ENCODE measurements at places on chromosomes 1 and 21. TPM values are rescaled to one million over a fixed set of nuclear protein-coding genes. Genes with fewer than 3 reads are reported as not detected.
A peak's percentile ranks its signal among the peaks of the same experiment; 100 is the strongest.

Gene OLFML3
- total RNA-seq: 68.1 TPM

Gene DYNLT4
- not detected for total RNA-seq

Gene GJA8
- total RNA-seq: not detected

Gene RPS6KA1
- 2.6 TPM for total RNA-seq

Gene KMO
- total RNA-seq: not detected

Gene WNT2B
- 2.8 TPM for total RNA-seq

Gene RHBDL2
- total RNA-seq: 0.15 TPM

Gene IL20
- not detected for total RNA-seq

Gene SAMSN1
- total RNA-seq: not detected

Gene LYSMD1
- total RNA-seq: 6.3 TPM

Gene LMOD1
- 37.1 TPM for total RNA-seq

Gene C8A
- not detected for total RNA-seq

Gene NHLH1
- 0.09 TPM for total RNA-seq

- DNase-seq: no peak
Measured at GRCh38 chr1:212607206-212607912, 1.2 kb upstream of the ATF3 start.

- no peak for DNase-seq
Measured at GRCh38 chr1:41720861-41721410, 197.8 kb downstream of the HIVEP3 start.

DNA sequence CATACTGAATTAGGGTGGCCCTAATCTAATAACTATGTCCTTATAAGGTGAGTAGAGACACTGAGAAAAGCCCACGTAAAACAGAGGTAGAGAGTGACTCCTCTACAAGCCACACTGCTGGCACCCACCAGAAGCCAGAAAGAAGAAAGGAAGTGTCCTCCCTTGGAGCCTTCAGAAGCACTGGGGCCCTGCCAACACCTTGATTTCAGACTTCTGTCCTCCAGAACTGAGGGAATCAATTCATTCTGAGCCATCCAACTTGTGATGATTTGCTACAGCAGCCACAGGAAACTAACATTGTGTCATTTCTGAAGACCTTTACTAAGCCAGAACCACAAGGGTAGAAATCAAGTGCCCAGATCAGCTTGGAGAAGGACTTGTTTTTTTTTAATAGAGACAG, 15.0 kb downstream of the GNB1 start:
- DNase-seq: no peak

- peak; percentile 10 for DNase-seq
Measured at GRCh38 chr21:15051644-15052458, 12.9 kb downstream of the NRIP1 start.

GRCh38 chr1:186578325-186579016, 101.8 kb downstream of the PTGS2 start:
- DNase-seq: no peak

DNA sequence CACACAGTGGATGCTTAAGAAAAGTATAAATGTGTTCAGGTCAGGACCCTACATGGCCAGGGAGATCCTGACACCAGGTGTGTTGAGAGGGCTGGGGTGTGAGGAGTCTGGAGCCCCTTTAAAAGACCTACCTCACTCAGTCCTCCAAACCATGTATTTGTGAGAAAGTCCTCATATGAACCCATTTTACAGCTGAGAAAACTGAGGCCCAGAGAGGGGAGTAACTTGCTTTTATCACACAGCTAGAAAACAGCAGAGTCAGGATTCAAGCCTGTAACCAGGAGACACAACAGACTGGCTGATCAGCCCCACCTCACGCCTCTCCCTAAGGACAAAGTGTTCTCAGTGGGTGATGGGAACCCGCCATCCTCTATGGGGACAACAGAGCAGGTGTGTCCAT, 706.7 kb downstream of the PTPRU start:
- no peak for DNase-seq

DNA sequence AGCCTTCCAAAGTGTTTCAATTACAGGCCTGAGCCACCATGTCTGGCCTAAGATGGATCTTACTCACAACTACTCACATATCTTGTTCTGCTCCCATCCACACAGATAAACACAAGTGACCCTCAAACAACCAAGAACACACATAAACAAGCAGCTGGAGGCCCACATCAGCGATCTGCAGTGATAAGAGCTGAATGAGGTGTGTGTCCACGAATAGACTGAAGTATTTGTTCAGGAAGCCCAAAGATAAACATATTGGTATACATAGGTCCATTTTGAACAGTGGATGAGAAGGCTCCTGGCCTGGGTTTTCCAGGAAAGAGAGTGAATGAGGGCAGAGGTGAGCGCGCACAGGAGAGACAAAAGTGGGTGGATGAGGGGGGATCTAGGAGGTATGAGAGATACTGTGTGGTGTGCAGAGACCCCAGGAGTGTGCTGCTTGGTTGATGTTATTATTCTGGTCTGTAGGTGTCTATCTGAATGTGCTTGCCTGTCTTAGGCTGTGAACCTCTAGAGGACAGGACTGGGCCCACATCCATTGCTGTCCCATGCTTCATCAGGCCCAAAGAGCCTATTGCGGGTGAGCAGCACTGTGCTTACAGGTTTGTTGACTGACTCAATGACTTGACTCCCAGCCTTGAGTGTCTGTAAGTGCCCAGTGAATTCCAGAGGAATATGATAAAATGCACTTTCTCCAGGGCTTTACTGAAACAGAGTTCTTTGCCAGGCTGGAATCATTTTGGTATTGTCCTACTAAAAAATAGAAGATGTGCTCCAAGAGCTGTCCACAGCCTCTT, 79.9 kb upstream of the ATP1A1 start:
- DNase-seq: no peak

- no peak for DNase-seq
Measured at GRCh38 chr1:34083974-34084373, 81.1 kb downstream of the CSMD2 start.

DNA sequence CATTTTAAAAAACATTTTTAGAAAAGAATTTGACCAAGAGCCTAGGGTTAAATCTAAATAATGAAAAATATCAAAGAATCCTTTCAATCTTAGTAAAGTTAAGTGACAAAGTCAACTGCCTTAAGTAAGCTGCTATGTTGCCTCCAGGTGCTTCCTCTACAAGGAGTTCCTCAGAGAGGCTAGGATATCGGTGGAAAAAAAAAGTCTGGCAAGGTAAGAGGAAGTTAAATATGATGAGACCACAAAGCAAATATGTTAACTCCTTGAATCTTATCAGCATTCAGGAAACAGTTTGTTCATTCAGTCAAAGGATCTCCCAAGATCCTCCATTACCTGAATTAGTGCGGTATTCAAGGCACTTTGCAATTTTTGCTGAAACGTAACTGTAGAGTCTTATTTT, 563.5 kb downstream of the PTPRC start:
- DNase-seq: no peak

GRCh38 chr1:26081267-26082019, 14.0 kb upstream of the TRIM63 start:
- no peak for DNase-seq

GRCh38 chr1:12208271-12208670, 21.6 kb upstream of the VPS13D start:
- DNase-seq: no peak

DNA sequence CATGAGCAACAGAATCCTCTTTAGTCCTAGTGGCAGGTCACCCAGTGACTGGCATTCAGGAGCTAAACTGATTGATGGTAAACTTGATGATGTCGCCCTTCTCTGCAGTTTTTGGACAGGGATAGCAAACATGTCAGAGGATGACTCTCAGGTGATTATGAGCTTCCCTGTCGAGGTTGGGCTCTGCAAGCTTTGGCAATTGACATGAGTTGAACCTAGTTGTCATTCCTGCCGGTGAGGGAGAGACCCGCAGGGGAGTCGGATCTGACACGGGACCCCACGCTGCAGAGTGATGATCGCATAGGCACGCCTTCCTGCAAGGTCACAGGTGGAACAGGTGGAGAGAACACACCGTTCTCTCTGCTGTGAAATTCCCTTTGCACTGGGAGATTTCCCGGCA, 438.0 kb upstream of the VAMP3 start:
- no peak for DNase-seq

DNA sequence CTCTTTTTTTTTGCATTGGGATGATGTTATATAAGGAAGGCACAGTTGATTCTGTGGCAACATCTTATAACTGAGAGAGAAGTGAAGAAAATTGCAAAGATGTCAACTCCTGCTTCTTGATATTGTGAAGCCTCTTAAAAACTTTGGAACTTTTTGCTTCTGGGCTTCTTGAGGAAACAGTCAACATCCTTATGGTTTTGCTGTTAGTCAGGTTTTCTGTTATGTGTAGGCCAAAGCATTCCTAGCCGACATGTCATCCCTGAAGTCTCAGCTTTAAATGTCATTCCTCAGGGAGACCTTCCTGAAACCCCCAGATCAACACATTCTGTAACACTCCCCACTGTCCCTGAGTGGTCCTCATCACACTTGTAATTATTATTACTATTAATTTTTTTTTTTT, 12.6 kb downstream of the FALEC start:
- peak; percentile 72 for DNase-seq

- DNase-seq: no peak
Measured at GRCh38 chr1:184770181-184770979, 15.7 kb upstream of the EDEM3 start.

- peak; percentile 40 for DNase-seq
Measured at GRCh38 chr1:112722601-112723510, 7.7 kb upstream of the PPM1J start.

DNA sequence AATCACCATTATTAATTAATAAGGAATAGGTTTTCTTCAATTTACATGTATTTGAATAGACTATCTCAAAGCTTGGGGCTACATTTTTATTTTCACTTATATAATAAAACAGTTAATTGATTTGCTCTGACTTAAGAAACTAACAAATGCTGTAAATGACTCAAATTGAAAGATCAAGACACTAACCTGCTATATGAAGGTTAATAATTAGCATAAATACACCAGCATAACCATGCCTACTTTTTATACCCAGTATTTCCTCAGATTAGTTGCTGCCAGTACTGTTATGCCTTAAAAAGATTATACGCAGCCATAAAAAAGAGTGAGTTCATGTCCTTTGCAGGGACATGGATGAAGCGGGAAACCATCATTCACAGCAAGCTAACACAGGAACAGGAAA, 1545.1 kb downstream of the AMY1C start:
- DNase-seq: no peak

DNA sequence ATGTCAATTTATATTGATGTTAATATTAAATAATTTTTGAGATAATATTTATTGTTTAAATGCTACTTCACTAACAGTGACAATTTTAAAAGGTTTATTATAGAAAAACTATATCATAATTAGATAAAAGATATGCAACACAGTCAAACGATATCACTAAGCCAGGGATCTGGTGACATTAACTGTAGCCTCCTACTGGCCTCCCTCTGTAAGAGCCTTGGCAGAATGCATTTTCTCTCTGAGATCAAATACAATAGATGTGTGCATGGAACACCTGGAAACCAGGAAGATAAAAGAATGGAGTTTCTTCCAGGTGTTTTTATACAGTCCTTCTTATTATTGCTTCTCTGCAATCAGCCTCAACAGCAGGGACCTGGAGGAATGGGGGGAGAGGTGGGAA, 1762.1 kb downstream of the BRINP3 start:
- DNase-seq: no peak

DNA sequence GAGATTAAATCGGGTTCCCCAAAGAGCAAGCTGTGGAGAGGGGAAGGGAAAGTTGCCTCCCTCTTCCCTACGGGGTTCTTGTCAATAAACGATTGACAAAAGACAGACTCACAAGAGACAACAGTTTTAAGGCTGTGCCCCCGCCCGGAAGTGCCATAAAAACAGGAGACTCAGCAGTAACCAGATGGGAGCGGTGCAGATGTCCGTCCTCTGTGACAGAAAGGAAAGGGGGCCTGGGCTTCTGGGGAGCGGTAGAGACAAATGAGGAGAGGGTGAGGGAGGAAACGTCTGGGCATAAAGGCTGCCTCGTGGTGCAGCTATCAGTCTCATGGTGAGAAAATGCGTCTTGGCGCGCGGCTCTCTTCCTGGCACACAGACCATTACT, 5.9 kb downstream of the TP73 start:
- no peak for DNase-seq

DNA sequence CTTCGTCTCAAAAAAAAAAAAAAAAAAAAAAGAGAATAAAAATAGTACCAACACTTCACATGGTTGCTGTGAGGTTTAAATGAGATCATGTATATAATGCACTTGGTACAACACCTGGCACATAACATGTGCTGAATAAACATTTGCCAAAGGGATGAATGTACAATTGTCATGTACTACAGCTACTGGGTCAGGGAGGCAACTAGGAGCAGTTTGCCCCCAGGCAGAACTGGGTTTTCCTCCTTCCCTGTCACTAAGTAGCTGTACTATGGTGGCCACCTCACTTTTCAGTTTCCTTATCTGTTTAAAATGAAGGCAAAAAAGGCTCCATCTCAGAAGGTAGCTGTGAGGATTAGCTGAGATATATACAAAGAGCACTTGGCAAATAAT, 11.5 kb downstream of the AK2 start:
- no peak for DNase-seq

- DNase-seq: no peak
Measured at GRCh38 chr1:61208831-61209230, 126.5 kb downstream of the NFIA start.

DNA sequence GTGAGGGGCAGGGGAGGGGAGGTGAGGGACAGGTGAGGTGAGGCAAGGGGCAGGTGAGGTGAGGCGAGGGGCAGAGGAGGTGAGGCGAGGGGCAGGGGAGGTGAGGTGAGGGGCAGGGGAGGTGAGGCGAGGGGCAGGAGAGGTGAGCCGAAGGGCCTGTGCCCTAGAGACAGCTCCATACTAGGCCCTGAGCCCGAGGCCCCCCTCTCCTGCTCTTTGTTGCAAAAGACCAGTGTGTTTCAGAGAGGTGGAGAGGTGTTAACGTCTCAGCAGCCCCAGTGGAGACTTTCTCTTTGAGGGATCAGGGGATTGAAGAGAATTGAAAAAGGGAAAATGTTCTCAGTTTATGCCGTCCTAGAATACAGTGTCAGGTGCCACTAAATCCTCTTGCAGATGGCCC, 44.2 kb downstream of the EPHB2 start:
- no peak for DNase-seq

DNA sequence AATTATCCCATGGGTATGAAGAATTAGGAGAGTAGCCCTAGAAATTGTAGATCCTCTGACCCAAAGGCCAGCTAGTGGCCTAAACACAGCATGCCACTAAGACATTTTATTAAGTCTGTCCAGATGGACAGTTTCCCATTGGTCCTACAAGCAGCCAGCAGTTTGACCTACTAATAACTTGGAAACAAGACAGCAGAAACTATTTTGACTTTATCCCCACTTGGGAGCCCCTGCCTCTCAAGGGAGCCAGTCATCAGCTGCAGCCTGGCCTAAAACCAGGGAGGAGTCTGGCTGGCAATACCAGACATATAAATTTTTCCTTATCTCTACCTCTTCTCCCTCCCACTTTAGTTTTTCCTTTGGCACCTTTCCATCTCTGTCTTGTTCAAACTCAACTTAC, 222.6 kb upstream of the KCTD3 start:
- DNase-seq: no peak

GRCh38 chr1:154223621-154224020, 2.9 kb downstream of the UBAP2L start:
- no peak for DNase-seq

DNA sequence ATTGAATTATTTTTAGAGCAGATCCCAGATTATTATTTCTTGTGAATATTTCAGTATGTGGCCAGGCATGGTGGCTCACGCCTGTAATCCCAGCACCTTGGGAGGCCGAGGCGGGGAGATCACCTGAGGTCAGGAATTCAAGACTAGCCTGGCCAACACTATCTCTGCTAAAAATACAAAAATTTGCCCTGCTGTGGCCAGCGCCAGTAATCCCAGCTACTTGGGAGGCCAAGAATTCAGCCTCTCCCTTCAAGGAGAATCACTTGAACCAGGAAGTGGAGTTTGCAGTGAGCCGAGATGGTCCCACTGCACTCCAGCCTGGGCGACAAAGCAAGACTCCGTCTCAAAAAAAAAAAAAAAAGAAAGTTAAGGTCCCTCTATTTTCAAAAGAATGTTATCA, 4.3 kb downstream of the OSBPL9 start:
- DNase-seq: no peak

Data from HFFc6 (cell line).